ENCODE measurements at places on chromosomes 1 and 21.

GRCh38 chr1:236341298-236341697, 52.8 kb upstream of the EDARADD start:
- no peak for DNase-seq

DNA sequence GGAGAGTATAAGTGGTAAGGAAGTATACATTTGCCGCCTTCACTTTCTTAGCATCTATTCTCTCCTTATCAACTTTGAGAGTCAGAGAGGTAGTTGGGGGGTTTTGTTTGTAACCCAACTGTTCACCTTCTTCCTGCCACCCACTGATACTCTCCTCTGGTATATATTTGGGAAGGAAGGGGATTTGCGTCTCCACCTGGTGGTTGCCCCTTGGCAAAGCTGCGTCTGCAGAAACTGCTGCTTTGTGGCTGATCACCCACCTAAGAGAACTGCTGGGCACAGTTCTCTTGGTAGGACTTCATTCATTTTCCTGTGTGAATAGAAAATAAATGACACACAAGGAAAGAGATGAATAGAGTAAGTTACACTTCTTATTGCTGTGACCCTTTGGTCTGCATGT, 87.0 kb downstream of the SYT14 start:
- DNase-seq = no peak

DNA sequence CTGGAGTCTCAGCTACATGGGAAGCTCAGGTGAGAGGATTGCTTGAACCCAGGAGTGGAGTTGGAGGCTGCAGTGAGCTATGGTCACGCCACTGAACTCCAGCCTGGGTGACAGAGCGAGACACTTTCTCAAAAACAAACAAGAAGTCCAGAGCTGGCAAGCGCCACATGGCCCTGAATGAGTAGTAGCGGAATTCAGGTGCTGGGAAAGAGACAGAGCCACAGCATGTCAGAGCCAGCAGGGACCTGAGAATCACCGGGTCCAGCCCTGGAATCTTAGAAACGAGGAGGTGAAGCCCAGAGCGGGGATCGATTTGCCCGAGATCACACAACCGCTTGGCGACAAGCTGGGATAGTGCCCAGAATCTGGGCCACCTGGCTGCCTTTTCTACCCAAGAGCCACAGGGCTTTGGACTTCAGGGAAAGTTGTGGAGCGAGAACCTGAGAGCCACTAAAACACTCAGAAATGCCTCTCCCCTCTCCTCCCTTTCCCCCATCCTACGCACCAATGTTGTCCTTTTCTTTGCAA, 9.8 kb downstream of the ARL8A start:
- no peak for DNase-seq

GRCh38 chr1:20662110-20662475, 924 bp upstream of the DDOST start:
- DNase-seq = no peak
